ENCODE measurements at places on chromosomes 16 and 17.

DNA sequence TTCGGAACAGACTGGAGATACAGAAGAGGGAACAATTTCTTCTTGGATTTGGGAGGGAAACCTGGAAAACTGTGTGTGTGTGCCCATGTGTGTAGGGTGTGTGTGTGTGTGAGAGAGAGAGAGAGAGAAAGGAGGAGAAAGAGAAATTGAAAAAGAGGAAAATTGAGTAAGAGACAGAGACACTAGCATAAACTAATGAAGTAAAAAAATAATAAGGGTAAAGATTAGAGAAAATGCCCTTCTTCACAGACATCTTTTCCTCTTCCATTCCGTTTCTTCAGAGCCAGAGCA lies 13.9 kb upstream of the HOXB2 start:
- DNase-seq, result no peak

DNA sequence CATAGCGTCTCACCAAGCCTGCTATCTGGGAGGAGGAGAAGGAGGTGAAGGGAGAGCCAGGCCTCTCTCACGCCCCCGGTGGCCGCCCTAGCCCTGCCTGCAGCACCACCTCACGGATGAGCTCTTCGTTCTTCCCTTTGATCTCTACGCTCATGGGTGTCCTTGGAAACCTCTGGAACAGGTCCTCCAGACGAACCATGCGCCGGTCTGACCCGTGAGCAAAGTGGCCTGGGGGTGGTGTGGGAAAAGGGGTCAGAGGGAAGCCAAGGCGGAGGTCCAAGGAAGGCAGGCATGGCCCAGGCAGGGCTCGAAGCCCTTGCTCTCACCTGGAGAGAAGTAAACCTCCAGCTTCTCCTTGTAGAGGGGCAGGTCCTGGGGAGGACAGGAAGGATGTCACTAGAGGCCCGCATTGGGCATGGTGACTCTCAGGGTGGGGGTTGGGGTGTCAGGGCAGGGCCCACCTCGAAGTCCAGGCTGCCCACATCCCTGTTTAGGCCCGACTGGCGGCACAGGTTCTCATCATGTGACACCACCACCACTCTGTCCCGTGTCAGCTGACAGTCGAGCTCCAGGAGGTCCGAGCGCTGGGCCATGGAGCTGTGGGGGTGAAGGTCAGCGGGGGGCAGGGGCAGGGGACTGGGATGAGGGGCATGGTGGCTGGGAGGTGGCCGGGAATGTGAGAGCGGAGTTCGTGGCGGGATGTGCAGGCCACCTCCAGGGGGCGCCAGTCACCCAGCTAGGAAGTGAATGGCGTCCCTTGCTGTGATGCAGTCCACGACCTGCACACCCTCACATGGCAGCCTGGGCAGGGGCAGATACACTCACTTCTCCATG lies 923 bp downstream of the GDPD3 start:
- DNase-seq, result peak; percentile 58

GRCh38 chr17:48541577-48542113 lies 3.3 kb downstream of the HOXB2 start:
- peak; percentile 59 for DNase-seq

DNA sequence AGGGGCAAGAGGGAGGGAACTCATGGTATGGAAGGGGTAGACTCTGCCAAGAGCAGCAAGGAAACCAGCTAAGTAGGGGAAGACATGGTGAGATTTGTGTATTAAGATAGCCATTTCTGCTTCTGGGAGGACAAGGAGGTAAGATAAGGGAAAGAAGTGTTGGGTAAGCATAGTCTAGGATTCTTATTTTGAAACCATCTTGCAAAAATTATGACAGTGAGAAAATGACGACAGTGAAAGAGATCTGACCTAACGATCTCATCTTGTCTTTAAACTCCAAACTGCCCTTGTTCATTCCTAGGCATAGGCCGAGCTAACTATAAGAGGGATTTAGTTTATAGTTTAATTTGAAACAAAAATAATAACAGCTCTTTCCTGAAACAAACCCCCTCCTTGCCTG lies 5.6 kb upstream of the RBL2 start:
- no peak for DNase-seq

DNA sequence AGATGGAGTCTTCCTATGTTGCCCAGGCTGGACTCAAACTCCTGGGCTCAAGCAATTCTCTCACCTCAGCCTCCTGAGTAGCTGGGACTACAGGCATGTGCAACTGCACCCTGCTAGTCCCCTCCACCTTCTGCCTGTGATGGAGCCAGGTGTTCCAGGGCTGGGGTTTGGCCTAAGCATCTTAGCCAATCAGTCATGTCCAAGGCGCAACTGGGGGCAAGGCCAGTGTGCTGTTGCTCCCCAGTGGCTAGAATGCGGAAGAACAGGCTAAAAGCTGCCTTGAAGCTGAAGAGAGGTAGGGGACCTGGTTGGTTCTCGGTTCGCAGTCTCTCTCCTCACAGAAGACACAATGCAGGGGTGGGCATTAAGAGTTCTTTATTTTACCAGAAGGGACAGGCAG lies 18.6 kb downstream of the FLOT2 start:
- DNase-seq, result peak; percentile 82

GRCh38 chr17:80151333-80151732 lies 4.4 kb upstream of the EIF4A3 start:
- DNase-seq, result no peak

DNA sequence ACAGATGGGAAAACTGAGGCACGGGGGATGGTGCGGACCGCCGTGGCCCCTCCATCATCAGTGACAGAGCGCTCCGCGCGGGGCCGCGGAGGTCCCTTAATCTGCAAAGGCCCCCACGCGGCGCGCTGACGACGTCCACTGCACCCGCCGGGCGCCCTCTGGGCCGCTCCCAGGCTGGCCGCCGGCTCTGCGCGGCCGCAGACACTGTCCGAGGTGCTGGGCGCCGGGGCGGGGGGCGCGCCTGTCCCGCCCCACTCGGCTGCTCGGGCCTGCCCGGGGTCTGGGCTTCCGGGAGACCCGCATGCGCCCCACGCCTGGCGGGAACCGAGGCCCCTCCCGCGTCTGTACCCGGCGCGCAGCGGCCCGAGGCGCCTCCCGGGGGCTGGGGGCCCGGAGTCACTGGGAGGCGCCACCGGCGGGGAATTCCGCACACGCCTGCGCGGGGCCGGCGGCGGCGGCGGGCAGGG lies 550 bp upstream of the RNF213 start:
- DNase-seq, result peak; percentile 48

DNA sequence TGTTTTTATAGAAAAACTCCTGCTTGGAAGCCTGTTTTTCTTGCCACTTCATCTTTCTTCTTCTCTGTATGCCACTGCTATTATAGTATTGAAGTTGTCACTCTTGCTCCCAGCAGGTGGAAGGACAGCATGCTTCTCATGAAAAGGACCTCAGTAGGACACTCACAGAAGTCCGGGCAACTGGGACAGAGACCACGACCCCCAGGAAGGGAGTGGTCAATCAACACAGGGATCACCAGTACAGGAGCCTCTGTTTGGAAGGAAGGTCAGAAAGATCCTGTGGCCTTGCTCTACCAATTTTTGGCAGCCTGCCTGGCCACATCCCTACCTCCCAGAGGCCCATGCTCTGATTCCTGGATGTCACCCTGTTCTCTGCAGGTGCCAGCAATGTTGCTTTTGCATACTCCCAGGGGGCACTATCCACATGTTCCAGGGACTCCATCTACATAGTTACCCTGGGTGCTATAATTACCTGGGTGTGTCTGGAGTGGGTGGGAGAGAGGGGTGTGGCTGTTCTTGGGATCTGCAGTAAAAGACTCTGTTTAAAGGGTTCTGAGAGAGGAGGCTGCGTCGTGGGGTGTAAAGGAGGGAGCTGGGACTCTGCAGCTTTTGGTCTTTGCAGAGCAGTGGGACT lies 13.7 kb upstream of the AKAP10 start:
- no peak for DNase-seq

- DNase-seq, result no peak
These were observed 8.0 kb upstream of the TEDC2 start for GRCh38 chr16:2451851-2452320.

GRCh38 chr17:32771396-32771795 lies 105.5 kb downstream of the MYO1D start:
- DNase-seq, result no peak

- no peak for DNase-seq
These were observed 22.9 kb downstream of the UBN1 start for GRCh38 chr16:4870138-4870671.

DNA sequence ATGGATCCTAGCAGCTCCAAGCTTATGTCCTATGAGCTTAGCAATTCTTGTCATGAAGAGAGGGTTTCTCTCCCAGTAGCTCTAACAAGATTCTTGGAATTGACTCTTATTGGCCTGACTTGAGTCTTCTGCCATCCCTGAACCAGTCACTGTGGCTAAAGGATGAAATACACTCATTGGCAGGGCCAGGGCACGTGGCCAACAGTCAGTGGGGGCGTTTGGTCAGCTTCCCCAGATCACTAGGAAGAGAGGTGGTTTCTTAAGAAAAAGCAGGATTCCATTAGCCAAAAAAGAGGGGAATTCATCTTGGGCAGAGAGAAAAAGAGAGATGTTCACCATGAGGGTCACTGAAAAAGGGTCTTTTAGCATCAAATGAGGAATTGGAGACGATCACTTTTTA lies 363.2 kb downstream of the SNX29 start:
- DNase-seq, result no peak

- DNase-seq, result no peak
These were observed 61.3 kb upstream of the BRD7 start for GRCh38 chr16:50430076-50430475.

DNA sequence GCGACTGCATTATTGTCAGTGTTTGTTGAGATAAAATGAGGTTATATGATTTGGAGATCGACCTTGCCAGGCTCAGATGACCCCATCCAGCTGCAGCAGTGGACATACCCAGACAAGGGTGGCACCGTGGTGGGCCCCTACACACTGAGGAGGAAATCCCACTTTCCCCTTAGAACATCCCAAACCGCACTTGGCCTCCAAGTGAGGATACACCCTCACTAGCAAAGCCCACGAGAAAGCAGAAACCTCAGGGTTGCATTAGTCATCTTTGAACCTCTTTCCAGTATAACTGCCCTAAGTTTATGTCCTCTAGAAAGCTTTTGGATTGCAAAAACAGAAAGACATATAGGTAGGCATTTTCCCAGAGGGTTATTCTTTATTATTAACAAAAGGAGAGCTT lies 101.5 kb downstream of the CLEC16A start:
- no peak for DNase-seq

GRCh38 chr17:1934901-1935300 lies 90.2 kb downstream of the RTN4RL1 start:
- no peak for DNase-seq

DNA sequence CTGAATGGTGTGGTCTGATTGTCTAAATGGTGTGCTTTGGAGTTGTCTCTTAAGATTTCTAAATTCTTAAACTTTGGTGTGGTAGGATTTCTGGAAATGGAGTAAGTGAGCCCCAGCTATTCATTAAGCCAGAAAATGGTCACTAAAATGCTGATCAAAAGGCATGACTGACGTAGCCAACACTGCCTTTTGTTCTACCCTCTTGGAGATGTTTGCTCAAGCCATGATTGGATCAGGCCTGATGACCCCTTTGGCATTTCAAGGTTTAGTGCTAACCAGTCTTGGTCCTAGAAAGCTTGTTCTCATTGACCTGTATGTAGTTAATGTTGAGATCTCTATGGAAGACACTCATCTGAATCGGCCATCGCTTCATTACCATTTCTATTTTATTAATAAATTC lies 68.0 kb downstream of the KNOP1 start:
- DNase-seq, result no peak

GRCh38 chr17:45006927-45007461 lies 38.9 kb upstream of the C1QL1 start:
- no peak for DNase-seq

DNA sequence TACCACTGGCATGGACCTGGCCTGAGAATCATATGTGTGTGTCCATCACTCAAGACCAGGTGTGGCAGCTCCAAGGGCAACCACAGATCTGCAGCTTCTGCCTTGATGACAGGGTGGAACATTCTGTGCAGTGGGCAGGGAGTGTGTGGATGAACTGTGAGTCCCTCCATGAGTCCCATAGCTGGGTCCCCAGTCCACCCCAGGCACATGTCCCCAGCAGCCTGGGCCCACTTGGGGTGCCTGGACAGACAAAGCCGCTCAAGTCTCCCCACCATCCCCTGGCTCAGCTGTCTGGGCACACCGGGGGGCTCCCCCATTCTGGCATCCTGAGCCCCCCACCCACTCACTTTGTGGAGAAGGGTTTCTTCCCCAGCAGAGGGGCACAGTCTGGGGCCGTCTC lies 4.6 kb upstream of the KRT16 start:
- DNase-seq, result no peak

GRCh38 chr17:81069135-81069645 lies 34.2 kb downstream of the BAIAP2 start:
- no peak for DNase-seq

GRCh38 chr16:57606147-57606846 lies 22.1 kb upstream of the ADGRG1 start:
- DNase-seq, result no peak

DNA sequence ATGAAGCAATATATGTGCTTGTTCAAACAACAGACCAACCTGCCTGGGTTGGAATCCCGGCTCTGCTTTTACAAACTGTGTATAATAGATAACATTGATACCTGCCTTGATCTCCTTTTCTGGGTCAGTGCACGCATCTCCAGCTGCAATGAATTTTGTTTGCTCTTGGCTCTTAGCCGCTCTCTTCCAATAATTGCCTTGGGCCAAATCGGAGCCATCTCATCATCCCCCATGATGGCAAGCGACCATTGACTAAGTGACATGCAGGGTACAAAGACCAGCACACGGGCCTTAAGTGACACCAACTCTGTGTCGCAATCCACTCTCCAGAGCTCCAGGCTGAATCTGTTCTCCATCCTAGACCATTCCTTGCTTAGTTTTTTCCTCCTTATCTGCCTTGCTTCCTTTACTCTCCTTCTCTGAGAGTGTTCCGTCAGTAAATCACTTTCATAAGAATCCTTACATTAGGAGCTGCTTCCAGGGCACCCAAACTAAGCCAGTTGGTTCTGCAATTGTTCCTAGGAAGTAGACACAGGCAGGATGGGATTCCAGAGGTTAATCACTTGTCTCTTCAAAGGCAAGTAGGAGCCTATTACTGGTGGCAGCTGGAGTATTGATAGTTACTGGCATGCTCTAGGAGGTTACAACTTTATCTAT lies 134.2 kb downstream of the ABCA8 start:
- no peak for DNase-seq

DNA sequence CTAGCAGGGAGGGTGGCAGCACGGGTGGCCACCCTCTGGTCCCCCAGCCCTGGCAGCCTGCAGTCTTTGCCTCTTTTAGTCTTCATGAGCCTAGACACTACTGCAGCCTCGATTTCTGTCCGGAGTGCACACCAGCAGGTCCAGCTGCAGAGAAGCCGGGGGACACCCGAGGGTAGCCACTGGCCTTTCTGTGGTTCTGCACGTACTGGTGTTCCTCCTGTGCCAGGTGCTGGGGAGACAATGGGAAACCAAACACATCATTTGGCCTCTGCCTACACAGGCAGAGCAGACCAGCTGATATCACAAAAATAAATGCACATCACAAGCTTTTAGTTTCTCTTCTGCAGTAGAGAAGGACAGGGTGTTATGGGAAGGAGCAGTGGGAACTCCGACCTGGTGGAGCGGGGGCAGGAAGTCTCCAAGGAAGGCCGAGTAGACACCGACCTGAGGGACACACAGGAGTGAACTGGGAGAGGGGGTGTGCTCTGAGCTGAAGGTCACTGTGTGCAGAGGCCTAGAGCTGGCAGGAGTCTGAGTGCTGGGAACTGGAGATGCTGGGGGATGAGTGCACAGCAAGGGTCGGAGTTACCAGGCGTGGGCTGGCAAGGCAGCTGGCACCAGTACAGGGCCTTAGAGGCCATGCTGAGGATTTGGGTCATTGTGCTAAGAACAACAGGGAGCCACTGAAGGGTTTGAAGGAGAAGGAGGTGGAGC lies 23.1 kb downstream of the GPT2 start:
- no peak for DNase-seq
